ENCODE measurements at places on chromosomes 3 and 15.

DNA sequence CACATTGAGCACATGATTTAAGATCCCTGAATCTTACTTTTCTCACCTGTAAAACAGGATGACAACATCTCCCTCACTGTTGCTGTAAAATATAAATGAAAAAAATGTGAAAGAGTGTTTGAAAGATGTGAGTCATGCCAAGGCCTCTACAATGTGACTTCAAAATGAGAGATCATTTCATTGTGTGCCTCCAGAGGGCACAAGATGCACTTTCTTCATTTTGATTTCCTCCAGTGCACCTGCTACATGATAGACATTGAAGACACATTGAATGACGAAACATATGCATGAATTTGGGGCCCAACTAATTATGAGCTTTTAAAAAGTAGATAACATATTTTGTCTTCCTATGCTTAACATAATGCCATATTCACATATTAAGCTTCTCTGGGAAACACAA is 170.3 kb downstream of the MOBP start:
- no peak for DNase-seq

- no peak for DNase-seq
These were observed 504.9 kb downstream of the NLGN1 start for GRCh38 chr3:173902401-173902800.

DNA sequence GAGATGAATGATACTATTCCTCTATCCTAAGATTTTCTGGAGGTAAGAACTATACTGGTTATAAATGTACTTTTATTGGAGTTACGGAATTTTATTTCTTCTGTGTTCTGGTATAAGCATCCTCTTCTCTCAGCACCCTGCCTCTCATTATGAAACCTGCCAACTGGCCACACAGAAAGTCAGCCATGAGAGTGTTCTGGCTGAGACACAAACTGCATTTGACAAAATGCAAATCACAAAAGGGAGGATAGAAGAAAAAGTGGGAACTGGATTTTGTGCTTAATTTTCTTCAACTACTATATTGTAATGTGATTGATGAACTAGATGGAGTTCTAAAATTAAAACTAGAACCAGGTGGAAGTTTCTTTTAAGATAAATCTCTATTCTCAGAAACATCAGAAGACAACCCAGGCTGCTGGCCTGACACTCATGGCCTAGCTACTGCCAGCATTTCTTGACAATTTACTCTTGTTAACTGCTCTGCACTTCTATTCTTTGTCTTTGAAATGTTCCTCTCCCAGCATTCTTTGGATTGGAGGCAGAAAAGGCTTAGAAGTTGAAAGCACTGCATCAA is 143.1 kb downstream of the WDR76 start:
- DNase-seq: no peak

- no peak for DNase-seq
These were observed 23.9 kb upstream of the XIRP1 start for GRCh38 chr3:39216176-39216790.

DNA sequence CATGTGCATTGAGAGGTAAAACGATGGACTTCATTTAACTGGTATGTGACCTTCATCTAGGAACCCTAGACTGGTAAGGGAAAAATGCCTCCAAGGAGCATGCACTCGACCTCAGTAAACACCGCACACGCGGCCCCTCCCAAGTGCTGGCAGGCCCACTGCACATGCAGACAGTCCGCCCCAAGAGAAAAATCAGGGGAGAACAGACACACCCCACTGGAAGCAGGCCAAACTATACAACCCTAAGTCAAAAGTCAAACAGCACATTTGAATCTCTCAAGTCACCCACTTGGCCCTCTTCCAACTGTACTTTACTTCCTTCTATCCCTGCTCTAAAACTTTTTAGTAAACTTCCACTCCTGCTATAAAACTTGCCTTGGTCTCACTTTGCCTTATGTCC is 250.1 kb upstream of the HES1 start:
- no peak for DNase-seq

- no peak for DNase-seq
These were observed 27.2 kb downstream of the WNT7A start for GRCh38 chr3:13852638-13853009.

DNA sequence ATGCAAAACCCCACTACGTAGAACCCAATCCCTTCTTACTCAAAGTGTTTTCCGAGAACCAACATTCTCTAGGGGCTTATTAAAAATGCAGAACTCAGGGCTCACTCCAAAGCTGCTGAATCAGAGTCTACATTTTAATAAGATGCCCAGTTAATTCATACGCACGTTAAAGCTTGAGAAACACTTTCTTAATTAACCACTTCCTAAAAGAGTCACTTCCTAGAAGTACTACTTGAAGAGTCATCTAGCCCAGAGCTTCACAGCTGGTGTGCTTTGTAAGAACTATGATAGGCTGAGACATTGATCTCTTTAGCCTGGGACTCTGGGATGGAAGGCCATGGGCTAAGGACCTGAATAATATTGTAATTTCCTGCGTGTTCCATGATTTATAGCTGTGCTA is 9.0 kb downstream of the COL6A5 start:
- no peak for DNase-seq
